Activated CD4-positive, CD25-positive, alpha-beta regulatory T cell treated with anti-CD3 and anti-CD28 coated beads, Interleukin-2, amount 50 U/mL, for 72 hours (primary cell): ENCODE measurements at places on chromosomes 11 and 22.

DNA sequence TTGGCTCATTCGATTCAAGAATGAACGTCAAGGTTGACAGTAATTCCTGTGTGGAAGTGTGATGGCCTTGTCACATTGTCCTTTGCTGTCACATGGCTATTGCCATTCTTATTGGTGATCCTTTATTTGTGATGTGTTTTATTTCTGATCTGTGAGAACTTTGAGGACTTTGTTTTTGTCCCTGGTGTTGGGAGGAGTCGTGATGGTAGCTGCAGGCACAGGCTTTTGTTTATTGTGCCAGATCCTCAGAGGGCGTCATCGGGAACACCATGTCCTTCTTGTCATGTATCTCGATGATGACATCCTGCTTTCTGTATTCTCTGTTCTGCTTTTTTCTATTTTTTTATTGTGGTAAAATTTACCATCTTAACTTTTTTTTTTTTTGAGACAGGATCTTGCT lies 5.6 kb downstream of the PICK1 start:
- no peak for DNase-seq

GRCh38 chr11:115691030-115691429 lies 186.8 kb upstream of the CADM1 start:
- no peak for DNase-seq

- DNase-seq: no peak
Measured at GRCh38 chr11:19955660-19956059, 204.6 kb downstream of the DBX1 start.

DNA sequence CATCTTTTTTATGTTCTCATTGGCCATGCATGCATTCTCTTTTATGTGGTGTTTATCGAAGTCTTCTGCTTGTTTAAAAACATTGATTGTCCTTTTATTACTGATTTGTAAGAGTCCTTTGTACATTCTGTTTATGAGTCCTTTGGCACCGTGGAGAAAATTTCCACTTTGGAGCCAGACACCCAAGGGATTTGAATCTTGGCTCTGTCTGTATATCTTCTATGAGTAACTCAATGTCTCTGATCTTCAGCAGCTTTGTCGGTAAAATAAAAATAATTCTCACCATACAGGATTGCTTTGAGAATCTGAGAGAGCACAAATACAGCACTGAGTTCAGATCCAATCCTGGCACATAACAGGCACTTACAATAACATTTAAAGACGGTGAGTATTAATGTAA lies 12.8 kb upstream of the SORL1 start:
- no peak for DNase-seq

DNA sequence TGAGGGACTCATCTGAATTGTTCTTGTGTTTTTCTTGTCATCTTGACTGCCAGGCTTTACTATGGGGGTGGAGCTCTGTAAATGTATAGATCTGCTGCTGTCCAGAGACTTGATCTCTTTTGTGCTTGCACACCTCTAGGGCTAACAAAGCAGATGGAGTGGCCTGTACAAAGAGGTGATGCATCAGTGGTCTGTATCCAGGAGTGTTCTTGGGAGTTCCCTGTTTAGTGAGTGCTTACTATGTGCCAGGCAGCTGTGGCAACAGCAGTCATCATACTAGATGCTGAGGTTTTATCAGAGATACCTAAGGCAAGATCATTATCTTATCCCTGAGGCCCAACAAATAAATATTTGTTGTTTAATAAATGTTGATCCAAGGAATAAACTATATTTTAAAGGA lies 33.4 kb downstream of the STIM1 start:
- DNase-seq: no peak

- no peak for DNase-seq
Measured at GRCh38 chr22:35335936-35336781, 36.5 kb downstream of the TOM1 start.

GRCh38 chr11:114924042-114924441 lies 245.7 kb downstream of the NXPE2 start:
- no peak for DNase-seq

DNA sequence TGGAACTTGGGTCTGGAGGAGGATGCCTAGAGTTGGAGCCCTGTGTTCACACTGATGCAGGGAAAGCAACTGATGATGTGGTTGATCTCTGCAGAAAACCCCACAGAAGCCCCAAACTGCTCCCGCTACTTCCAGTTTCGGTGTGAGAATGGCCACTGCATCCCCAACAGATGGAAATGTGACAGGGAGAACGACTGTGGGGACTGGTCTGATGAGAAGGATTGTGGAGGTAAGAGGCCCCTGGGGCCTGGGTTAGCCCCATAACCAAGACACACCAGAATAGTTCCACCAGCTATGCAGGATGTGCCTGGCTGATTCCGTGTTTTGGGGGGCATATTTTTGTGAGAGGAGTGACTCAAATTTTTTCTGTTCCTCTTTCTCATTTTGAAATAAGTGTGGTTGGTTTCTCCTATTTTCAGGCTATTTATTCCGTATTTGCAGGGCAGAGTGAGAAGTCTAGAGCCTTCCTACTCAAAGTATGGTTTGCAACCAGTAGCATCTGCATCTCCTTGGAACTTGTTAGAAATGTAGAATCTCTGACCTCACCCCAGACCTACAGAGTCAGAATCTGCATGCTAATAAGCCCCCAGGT lies 137.3 kb upstream of the SORL1-AS1 start:
- no peak for DNase-seq

DNA sequence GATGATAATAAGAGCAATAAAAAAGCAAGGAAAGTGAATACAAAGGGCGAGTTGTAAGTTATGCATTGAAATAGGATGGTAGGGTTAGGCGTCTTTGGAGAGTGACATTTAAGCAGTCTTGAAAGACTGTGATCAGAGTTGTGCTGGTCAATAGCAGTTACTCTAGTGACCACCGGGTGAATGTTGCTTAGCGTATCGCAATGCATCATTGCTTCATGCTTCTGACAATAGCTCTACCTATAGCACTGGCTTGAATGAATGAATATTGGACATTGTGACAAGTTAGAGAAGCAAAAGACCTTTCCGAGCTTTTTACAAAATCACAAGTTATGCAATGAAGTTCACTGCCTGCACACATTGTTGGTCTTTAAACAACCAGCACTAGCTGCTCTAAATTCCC lies 7.7 kb upstream of the OR8B12 start:
- DNase-seq: no peak

- no peak for DNase-seq
Measured at GRCh38 chr11:128254941-128255340, 332.4 kb downstream of the ETS1 start.
